Stimulated activated CD8-positive, alpha-beta memory T cell treated with anti-CD3 and anti-CD28 coated beads, Interleukin-4, amount 100 ng/mL, for 48 hours (primary cell): ENCODE measurements at places on chromosomes 4 and X.

GRCh38 chr4:121784401-121784800, 16.7 kb upstream of the EXOSC9 start:
- no peak for DNase-seq

GRCh38 chr4:17232566-17233253, 279.2 kb downstream of the QDPR start:
- no peak for DNase-seq

GRCh38 chr4:69601065-69601464, 38.4 kb downstream of the UGT2A2 start:
- DNase-seq = no peak

DNA sequence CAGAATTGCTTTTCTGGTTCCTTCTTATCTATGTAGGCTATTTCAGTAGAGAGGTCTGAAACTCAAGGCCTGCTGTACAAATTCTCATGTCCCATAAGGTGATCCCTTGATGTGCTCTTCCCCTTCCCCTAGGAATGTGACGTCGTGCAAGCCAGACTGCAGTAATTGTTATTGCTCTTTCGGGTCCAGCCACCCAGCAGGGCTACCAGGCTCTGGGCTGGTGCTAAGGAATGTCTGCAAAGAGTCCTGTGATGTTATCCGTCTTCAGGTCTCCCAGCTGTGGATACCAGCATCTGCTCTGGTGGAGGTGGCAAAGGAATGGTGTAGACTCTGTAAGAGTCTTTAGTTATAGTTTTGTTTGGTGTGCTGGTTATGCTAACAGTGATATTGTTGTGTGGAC, 378.7 kb downstream of the C4orf33 start:
- DNase-seq = no peak

DNA sequence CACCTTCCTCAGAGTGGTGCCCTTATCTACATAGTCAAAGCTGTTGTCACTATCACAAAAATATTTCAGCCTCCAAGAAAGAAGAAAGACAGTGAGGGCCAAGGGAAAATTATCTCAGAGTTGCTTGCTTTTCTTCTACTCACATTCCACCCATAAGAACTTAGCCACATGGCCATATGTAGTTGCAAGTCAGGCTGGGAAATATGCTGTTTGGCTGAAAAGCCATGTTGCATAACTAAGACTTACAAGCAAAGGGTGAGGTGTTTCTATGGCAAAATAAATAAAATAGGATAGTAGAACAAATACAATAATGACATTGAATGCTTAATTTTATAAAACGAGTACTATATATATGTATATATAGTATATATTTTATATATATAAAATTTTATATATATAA, 365.9 kb upstream of the PABPC4L start:
- DNase-seq = no peak

- DNase-seq = no peak
Measured at GRCh38 chrX:155951237-155951789, 46.2 kb upstream of the IL9R start.

DNA sequence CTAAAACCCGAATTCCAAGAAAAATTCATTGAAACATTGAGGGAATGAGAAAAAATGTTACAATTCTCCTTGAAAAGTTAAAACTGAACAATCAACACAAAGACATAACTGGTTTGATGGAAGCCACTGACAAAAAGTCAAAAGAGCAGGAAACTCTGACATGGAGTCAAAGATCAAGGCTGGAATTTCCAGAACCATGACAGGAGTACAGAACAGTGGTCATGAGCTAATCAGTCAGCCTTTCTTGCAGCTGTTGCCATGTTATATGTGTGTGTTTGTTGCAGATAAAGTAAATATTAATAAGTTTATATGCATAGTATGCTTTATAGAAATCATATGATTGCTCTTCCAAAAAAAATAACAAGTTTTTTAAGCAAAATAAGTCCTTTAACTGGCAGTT, 184.7 kb upstream of the HCCS start:
- DNase-seq = no peak

DNA sequence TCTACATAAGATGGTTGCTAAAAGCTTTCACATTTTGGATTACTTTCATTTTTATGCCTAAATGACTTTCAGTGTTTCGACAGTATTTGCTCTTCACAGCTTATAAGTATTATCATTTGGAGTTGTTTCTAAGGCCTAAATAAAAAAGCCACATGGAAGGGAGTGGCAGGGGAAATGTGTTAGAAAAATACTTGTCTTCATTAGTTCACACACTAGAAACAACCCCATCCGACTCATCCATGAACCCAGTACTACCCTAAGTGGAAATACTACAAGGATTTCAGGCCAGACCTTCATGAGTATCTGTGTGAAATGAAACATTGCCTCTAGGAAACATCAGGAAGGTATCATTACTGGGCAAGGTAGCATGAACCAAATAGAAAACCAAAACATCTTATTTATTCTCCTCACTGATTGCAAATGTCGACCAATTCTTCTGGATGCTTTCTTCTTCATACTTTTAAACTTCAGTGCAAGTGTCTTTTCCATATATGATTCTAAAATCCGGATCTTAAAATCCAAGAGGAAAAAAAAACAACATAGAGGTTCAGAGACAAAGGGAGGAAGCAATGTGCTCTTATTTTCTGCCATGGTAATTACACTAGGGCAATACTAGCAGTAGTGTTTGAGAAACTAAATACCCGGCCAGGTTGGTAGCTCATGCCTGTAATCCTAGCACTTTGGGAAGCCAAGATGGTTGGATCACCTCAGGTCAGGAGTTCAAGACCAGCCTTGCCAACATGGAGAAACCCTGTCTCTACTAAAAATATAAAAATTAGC, 349.4 kb downstream of the ARHGAP24 start:
- DNase-seq = no peak

GRCh38 chrX:123093792-123094191, 90.3 kb upstream of the GRIA3 start:
- DNase-seq = no peak

- DNase-seq = no peak
Measured at GRCh38 chr4:140748171-140748570, 8.0 kb downstream of the TBC1D9 start.

- DNase-seq = no peak
Measured at GRCh38 chr4:37058826-37059225, 185.7 kb upstream of the NWD2 start.

GRCh38 chr4:100290585-100290984, 100.3 kb upstream of the DDIT4L start:
- DNase-seq = no peak

GRCh38 chrX:38879631-38880220, 78.5 kb downstream of the MID1IP1 start:
- DNase-seq = no peak

DNA sequence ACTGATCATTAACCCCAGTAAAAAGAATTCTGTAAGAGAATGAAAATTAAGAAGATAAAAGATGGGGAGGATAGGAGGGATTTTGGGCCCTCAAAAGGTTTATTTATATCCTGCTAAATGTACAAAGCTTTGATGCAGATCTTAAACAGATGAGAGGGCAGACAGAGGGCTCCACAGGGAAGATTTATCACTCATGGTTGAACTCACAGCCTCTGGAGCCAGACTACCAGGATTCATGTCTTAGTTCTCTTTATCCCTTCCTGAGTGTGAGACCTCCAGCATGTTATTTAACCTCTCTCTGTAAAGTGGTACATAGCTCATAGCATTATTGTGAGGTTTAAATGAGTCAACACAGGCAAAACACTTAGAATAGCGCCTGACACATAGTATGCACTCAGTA, 74.4 kb downstream of the SOWAHB start:
- no peak for DNase-seq

DNA sequence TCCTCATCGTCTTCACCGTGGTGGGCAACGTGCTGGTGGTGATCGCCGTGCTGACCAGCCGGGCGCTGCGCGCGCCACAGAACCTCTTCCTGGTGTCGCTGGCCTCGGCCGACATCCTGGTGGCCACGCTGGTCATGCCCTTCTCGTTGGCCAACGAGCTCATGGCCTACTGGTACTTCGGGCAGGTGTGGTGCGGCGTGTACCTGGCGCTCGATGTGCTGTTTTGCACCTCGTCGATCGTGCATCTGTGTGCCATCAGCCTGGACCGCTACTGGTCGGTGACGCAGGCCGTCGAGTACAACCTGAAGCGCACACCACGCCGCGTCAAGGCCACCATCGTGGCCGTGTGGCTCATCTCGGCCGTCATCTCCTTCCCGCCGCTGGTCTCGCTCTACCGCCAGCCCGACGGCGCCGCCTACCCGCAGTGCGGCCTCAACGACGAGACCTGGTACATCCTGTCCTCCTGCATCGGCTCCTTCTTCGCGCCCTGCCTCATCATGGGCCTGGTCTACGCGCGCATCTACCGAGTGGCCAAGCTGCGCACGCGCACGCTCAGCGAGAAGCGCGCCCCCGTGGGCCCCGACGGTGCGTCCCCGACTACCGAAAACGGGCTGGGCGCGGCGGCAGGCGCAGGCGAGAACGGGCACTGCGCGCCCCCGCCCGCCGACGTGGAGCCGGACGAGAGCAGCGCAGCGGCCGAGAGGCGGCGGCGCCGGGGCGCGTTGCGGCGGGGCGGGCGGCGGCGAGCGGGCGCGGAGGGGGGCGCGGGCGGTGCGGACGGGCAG, 792 bp downstream of the ADRA2C start:
- DNase-seq = peak; percentile 24

- no peak for DNase-seq
Measured at GRCh38 chr4:186644737-186645261, 78.9 kb downstream of the FAT1 start.
